ENCODE measurements at places on chromosomes 2 and 18.

GRCh38 chr18:9757827-9758621 lies 49.9 kb downstream of the RAB31 start:
- DNase-seq, result no peak

GRCh38 chr2:171763602-171764001 lies 76.3 kb downstream of the DYNC1I2 start:
- no peak for DNase-seq

DNA sequence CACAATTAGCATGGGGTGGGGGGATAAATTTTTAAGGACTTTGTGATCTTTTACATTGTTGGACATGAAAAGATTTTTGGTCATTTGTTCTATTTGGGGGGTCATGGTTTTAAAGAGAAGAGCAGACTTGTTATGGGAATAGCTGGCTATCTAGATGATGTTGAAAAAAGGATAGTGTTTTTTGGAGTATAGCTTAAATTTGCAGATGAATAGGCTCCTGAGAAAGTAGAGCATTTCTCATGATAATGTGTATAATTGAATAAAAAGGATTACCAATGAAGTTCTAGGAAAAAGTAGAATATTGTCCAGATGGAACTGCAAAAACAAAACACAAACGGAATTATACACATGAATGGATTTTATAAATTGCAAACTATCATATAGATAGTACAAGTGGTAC lies 186.3 kb downstream of the GPD2 start:
- DNase-seq, result no peak

- DNase-seq, result no peak
Measured at GRCh38 chr18:74567822-74568221, 29.8 kb upstream of the ZNF407 start.

GRCh38 chr2:230976671-230977171 lies 19.2 kb upstream of the SPATA3 start:
- no peak for DNase-seq

- DNase-seq, result no peak
Measured at GRCh38 chr2:225771701-225772100, 372.2 kb downstream of the NYAP2 start.

- DNase-seq, result no peak
Measured at GRCh38 chr2:20382965-20383810, 32.5 kb upstream of the PUM2 start.

GRCh38 chr2:232980683-232981082 lies 32.4 kb downstream of the NGEF start:
- DNase-seq, result no peak

GRCh38 chr2:39732482-39732881 lies 46.6 kb downstream of the THUMPD2 start:
- no peak for DNase-seq

DNA sequence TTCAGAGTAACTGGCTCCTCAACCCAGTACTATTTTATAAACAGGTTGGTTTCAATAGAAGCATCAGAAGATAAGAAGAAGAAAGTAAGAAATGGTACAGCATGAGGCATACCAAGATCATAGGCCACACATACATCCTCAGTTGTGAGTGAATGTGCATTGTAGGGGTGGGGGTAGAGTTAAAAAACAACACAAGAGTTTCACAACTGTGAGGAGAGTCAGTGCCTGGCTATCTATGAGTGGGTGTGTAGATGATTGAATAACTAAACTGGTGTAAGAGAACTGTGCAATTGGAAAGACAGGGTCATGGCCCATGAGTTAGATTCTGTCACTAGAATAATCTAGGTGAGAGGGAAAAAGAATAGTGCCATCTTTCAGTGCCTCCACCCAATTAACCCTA lies 748.2 kb upstream of the ACVR2A start:
- DNase-seq, result no peak

GRCh38 chr2:85475799-85476490 lies 57.4 kb downstream of the SH2D6 start:
- no peak for DNase-seq

DNA sequence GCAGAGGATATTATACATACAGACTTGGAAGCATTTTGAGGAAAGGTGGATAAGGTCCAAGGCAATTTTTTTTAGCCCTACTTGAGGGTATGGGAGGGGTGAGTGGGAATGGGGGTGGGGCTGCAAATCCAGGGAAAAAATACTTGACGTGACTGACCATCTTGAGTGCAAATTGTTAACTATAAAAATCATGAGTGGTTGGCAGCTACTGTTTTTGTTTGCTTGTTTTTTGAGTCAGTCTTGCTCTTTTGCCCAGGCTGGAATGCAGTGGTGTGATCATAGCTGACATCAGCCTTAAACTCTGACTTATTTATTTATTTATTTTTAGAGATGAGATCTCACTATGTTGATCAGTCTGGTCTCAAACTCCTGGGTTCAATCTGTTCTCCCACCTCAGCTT lies 458.8 kb downstream of the PIK3C3 start:
- DNase-seq, result no peak

DNA sequence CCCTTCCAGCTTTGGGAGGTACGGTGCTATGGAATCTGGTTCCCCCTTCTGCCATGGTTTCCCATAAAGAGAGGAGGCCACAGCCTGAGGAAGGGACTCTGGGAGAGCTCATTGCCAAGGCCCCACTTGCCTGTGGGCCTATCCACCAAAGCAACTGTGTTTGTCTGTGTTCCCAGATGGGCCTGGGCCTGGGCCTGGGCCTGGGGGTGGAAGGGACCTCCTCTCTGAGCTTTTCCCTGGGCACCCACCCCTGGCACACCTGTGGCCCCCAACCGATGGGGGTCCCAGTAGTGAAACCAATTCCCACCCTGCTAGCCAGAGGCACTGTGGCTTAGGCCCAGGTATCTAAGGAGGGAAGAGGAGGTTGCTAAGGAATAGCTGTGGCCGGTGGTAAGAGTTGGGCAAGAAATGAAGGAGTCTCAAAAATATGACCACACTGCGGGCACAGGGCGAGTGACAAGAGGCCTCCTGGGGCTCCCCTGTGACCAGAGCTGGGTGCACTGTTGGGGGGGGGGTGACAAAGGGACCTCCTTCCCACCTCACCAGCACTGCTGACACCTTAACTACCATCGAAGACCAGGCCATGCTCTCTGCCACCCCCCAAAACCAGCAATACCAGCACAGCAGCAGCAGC lies 4.9 kb upstream of the DUSP2 start:
- DNase-seq, result no peak

DNA sequence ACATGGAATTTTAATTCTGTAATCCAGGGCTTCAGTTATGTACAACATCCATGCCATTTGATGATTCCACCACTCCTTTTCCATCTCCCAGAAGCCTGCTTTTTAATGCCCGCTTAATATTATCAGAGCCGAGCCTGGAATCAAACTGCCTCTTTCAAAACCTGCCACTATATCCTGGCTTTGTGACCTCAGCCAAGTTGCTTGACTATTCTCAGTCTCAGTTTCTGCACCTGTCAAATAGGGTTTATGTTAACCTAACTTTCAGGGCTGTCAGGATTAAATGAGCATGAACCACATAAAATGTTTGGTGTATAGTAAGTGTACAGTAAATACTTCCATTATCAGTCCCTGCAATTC lies 108.7 kb downstream of the XRCC5 start:
- no peak for DNase-seq

DNA sequence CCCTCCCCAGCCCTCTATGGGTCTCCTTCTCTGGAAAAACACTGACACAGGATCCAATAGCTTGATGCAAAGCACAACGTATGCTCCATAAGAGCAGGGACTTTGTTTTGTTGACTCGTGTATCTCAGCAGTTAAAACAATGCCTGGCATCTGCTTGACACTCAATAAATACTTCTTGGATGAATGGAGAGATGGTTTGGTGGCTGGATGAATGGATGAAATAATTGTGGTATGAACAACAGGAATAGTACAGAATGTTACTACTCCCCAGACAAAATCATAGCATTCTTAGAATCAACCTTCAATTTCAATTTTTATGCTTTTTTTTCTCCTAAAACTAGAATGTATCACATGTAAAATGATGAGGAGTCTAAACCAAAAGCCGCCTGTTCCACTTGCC lies 57.4 kb downstream of the KCNE4 start:
- DNase-seq, result no peak

DNA sequence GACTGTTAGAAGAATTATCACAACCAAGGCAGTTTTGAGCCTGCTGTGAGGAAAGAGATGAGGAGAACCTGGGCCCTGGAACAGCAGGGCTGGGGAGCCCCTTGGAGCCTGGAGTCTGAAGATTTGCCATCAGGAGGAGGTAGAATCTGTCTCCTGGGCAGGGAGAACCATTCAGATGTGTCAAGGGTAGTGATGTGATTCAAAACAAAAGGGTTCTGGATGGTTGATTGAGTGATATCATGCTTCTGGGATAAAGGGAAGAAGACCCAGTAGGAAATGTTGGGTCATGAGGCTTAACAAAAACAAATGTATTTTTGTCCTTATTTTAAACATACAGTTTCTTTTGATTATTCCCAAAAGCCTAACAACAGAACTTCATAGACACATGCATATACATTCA lies 28.6 kb downstream of the RNF144A start:
- DNase-seq, result no peak

GRCh38 chr2:236908439-236909192 lies 177.1 kb upstream of the COPS8 start:
- DNase-seq, result no peak

DNA sequence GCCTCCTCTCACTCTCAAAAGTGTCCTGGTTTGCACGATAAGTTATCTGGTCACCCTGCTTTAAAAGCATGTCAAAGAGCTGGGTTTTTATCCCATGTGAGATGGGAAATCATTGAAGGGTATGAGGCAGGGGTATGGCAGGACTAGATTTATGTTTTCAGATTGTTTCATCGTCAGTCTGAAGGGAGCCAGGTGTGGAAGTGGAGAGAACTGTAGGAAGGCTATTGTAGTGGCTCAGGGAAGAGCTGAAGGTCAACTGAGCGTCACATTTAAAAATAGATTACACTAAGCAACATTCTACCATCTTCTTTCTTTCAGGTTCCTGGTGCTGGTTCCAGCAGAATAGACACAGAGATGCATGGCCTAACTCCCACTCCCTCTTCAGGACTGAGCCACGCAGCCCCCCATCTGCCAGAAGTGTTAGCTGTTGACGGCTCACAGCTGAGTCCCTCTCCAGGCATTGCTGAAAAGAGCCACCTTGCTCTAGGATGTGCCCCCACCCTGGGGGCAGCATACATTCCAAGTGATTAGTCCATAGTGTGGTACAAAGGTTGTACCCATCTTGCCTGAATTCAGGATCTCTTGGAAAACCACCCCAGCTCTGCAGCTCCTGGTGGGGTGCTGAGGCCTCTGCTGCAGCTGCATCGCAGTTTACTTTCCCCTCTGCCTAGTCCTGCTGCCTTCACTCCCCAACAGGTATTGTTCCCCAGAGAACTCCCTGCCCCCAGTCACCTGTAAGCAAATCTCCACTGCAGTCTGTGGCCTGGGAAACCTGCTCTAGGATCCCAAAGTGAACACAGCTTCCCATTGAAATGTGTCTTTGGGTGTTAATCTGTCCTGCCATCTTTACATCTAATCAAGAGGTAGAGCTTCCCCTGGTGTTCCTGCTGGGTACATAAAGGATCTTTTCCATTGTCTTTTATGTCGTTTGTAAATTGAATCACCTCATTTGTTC lies 79.5 kb upstream of the KLF7 start:
- DNase-seq, result no peak

DNA sequence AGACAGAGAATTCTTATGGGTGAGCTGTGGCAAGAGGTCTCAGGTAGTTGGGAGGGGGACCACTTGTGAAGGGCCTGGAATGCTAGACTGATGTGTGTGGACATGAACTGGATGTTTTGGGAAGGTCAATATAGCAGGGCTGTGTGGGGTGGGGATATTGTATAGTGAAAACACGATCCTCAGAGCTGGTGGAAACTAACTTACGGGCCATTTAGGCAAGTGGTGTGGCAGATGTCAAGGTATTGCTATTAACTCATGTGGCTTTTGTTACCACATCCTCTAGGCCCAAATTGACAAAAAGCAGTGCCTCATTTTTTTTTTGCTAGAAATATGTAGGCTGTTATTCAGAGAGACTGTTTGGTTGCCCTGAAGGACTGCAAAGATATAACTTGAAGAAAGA lies 8.0 kb upstream of the GALNT1 start:
- no peak for DNase-seq

DNA sequence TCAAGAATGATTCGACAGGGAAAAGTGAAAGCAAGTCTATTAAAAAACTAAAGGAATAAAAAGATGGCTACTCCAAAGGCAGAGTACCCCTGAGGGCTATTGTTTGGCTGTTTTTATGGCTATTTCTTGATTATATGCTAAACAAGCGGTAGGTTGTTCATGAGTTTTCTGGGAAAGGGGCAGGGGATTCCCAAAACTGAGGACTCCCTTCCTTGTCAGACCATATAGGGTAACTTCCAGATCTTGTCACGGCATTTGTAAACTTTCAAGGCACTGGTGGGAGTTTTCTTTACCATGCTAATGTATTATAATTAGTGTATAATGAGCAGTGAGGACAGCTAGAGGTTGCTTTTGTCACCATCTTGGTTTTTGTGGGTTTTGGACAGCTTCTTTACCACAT lies 474.9 kb upstream of the MC4R start:
- DNase-seq, result no peak

DNA sequence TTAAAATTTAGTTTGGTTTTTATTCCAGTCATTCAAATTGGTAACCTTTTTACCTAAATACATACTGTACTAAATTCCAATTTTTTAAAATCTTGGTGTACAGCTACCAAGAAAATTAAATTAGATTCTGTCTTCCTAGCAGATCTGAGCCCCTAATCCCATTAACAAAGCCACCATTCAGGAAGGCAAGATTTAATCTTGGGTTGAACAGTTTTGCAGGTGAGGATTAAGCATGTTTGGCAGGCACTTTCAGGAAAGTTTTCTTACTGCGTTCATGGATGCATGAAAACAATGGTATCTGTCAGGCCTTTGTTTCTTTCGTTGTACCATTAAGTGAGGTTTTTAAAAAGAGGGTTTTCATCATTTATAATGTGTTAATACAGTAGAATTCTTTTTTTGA lies 32.8 kb downstream of the ITPRID2 start:
- no peak for DNase-seq

- DNase-seq, result no peak
Measured at GRCh38 chr2:100818606-100819369, 1.2 kb upstream of the NPAS2 start.

GRCh38 chr2:149892563-149892962 lies 305.0 kb upstream of the MMADHC start:
- DNase-seq, result no peak

DNA sequence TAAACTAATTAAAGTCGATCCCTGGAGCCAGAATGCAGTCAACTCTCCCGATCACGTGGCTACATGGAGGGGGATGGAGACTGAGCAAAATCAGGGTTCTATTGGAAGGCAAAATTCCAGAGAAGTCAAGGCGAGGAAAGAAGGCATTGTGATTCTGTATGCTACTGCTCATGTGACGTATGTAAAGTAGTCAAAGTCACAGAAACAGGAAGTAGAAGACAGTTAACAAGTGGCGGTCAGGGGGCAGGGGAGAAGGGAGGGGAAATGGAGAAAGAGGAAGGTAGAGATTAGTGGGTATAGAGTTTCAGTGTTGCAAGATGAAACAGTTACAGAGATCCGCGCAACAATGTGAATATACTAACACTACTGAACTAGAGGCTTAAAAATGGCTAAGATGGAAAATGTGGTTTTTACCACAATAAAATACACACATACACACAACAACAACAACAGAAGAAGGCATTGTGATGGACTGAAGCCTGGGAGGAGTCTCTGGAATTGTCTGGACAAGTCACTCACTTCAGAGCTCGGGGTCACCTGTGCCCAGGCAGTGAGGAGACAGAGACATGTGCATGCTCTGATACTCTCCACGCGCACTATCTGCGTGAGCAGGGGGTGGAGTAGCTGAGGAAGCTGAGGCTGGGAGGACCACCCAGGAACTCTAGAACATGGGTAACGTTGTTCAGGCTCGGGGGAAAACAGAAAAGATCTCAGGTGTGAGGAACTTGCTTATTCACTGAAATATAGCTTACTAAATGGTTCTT lies 89.9 kb upstream of the CDCA7 start:
- peak; percentile 30 for DNase-seq

GRCh38 chr18:46250084-46250811 lies 146.1 kb downstream of the HAUS1 start:
- DNase-seq, result peak; percentile 54
